ENCODE measurements at places on chromosomes 1 and 21. TPM values are rescaled to one million over a fixed set of nuclear protein-coding genes. Genes with fewer than 3 reads are reported as not detected.

The LCE3E gene
- total RNA-seq, result not detected

The TNFAIP8L2 gene
- total RNA-seq, result 17.9 TPM

The CIART gene
- total RNA-seq, result 4.4 TPM

The RYR2 gene
- total RNA-seq, result 0.13 TPM

The FAM163A gene
- not detected for total RNA-seq

DNA sequence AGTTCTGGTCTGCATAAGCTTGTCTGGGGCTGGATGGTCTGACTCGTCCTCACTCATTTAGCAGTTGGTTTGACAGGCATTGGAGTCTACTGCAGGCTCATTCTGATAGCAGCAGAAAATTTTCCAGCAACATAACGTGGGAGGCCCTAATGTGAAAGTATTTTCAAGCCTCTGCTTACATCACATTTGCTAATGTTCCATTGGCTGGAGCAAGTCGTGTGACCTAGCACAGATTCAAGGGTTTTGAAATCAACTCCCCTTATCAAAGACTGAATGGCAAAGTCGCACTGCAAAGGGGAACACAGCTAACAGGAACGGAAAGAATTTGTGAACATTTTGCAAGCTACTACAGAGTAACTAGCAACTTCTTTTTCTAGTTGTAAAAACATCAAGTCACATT is 2.3 kb upstream of the USH2A start:
- no peaks in the 10 kb centered on the region for H3K27me3 ChIP-seq
- H3K36me3 ChIP-seq, result no peaks in the 10 kb centered on the region
- no peak for DNase-seq
- no peak overlapping the region for H3K4me3 ChIP-seq
- no peaks in the 10 kb centered on the region for H3K4me1 ChIP-seq

GRCh38 chr1:47002211-47002610 is 21.3 kb upstream of the CYP4X1 start:
- H3K4me1 ChIP-seq, result no peaks in the 10 kb centered on the region
- no peak overlapping the region for H3K27ac ChIP-seq
- no peak for DNase-seq
- H3K36me3 ChIP-seq, result no peaks in the 10 kb centered on the region
- no peak overlapping the region for H3K4me3 ChIP-seq

- no peaks in the 10 kb centered on the region for H3K36me3 ChIP-seq
- no peak overlapping the region for H3K27ac ChIP-seq
- H3K27me3 ChIP-seq, result peaks cover 4% of the 10 kb centered on the region
- no peak for DNase-seq
These were observed 61.2 kb downstream of the DISP3 start for GRCh38 chr1:11539850-11540772.

DNA sequence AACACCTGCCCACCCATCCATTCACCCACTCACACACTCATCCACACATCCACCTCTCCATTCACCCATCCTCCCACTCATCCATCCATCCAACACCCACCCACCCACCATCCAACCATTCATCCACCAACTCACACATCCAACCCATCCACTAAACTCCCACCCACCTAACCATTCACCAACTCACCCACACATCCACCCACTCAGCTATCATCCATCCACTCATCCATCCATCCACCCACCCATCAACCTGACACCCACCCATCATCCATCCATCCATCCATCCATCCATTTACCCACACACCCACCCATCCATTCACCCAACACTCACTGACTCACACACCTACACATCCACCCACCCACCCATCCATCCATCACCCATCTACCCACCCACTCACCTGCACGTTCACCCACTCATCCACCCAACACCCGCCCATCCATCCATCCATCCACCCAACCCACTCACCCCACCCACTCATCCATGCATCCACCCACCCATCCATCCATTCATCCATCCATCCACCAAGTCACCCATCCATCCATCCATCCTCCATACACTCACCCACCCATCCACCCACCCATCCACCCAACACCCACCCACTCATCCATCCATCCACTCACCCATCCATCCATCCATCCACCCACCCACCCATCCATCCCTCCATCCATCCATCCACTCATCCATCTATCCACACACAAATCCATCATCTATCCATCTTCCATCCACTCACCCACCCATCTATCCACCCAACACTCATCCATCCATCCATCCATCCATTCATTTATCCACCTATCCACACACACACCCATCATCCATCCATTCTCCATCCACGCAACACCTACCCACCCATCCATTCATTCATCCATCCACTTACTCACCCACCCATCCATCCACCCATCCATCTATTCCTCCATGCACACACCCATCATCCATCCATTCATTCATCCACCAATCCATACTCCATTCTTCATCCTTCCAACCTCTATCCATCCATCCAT is 17.4 kb upstream of the PRDM16 start:
- H3K36me3 ChIP-seq, result no peaks in the 10 kb centered on the region
- no peak overlapping the region for H3K4me3 ChIP-seq
- H3K4me1 ChIP-seq, result no peaks in the 10 kb centered on the region
- no peak overlapping the region for H3K27ac ChIP-seq
- DNase-seq, result no peak
- H3K27me3 ChIP-seq, result peaks cover 12% of the 10 kb centered on the region

- DNase-seq, result no peak
- no peaks in the 10 kb centered on the region for H3K4me1 ChIP-seq
- no peak overlapping the region for H3K27ac ChIP-seq
- H3K4me3 ChIP-seq, result no peak overlapping the region
- no peaks in the 10 kb centered on the region for H3K36me3 ChIP-seq
- no peaks in the 10 kb centered on the region for H3K27me3 ChIP-seq
These were observed 16.5 kb upstream of the OVAAL start for GRCh38 chr1:180542113-180542837.

- no peaks in the 10 kb centered on the region for H3K36me3 ChIP-seq
- no peak overlapping the region for H3K27ac ChIP-seq
- no peaks in the 10 kb centered on the region for H3K27me3 ChIP-seq
- H3K4me1 ChIP-seq, result no peaks in the 10 kb centered on the region
- DNase-seq, result no peak
- no peak overlapping the region for H3K4me3 ChIP-seq
These were observed 254.0 kb downstream of the BRINP2 start for GRCh38 chr1:177424744-177425143.

DNA sequence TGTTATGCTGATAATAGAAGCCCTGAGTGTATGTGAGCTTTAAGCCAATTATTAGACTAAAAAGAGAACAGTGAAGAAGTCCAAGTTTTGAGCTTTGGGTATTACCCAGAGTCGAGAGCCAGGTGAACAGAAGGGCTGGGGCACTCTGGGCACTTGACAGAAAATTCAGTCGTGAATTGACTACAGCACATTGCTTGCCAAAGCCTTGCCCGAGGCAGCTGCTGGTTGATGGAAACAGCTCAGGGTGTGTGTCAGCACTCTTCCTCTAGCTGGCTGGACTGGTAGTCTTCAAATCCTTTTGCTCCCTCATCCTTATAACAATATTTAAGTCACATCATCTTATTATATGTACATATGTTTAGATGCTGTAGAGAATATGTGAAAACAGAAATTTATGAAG is 21.3 kb downstream of the PDE4B start:
- no peak overlapping the region for H3K27ac ChIP-seq
- no peak for DNase-seq
- no peaks in the 10 kb centered on the region for H3K27me3 ChIP-seq
- no peaks in the 10 kb centered on the region for H3K36me3 ChIP-seq
- no peaks in the 10 kb centered on the region for H3K4me1 ChIP-seq

- no peaks in the 10 kb centered on the region for H3K4me1 ChIP-seq
- no peaks in the 10 kb centered on the region for H3K27me3 ChIP-seq
- DNase-seq, result no peak
These were observed 139.1 kb upstream of the ZNHIT6 start for GRCh38 chr1:85847356-85847755.

DNA sequence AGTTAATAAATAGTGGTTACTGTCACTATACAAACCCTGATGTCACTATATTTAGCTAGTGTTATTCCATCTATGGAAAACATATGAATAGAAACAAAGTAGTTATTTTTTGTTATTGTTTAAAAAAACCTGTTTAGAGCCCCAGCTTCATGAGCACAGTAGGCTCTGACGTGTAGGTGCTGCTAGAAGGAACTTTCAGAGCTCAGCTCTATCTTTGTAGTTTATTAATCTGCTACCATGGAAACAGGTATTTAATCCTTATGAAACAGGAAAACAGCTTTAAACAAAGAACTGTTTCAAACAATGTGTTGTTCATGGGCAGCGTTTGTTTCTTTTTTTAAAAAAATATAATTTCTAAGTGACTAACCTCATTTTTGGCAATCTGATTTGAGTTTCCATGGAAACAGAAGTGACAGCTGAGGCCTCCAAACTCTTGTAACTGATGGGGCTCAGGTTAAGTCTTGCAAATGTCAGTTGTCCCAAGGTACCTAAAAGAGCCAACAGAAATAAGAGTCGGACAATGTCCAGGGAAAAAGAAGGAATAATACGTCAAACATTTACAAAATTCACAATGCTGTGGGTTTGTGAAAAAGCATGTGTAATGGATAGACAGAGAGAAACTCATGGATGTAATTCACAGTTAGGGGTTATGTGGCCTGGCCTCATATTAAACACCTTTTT is 162.0 kb upstream of the C21orf91 start:
- DNase-seq, result no peak
- no peak overlapping the region for H3K27ac ChIP-seq
- peaks cover 4% of the 10 kb centered on the region for H3K4me1 ChIP-seq

DNA sequence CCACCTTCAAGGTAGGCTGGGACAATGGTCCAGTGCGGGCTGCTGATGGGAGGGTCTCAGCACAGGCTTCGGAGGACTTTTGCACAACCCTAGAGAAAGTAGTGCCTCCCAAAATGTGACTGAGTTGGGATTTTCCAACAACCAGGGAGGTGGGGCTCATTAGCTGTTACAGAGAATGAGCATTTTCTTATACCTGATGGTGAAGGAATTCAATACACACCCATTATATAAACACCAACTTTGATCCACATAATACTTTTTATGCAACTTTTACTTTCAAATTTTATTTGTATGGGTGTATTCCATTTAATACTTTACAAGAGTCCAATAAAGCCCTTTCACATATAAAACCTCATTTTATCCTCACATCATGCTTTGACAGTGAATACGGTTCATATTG is 31.3 kb upstream of the RNF186 start:
- no peak overlapping the region for H3K27ac ChIP-seq
- peaks cover 17% of the 10 kb centered on the region for H3K4me1 ChIP-seq
- no peaks in the 10 kb centered on the region for H3K27me3 ChIP-seq
- no peak overlapping the region for H3K4me3 ChIP-seq

GRCh38 chr1:11948822-11949458 is 14.4 kb downstream of the PLOD1 start:
- no peak for DNase-seq
- no peaks in the 10 kb centered on the region for H3K27me3 ChIP-seq
- peaks cover 26% of the 10 kb centered on the region for H3K36me3 ChIP-seq
- H3K27ac ChIP-seq, result no peak overlapping the region

GRCh38 chr1:21050031-21050430 is 126.7 kb downstream of the EIF4G3 start:
- H3K4me3 ChIP-seq, result no peak overlapping the region
- no peaks in the 10 kb centered on the region for H3K36me3 ChIP-seq
- peaks cover 5% of the 10 kb centered on the region for H3K4me1 ChIP-seq
- no peak overlapping the region for H3K27ac ChIP-seq

DNA sequence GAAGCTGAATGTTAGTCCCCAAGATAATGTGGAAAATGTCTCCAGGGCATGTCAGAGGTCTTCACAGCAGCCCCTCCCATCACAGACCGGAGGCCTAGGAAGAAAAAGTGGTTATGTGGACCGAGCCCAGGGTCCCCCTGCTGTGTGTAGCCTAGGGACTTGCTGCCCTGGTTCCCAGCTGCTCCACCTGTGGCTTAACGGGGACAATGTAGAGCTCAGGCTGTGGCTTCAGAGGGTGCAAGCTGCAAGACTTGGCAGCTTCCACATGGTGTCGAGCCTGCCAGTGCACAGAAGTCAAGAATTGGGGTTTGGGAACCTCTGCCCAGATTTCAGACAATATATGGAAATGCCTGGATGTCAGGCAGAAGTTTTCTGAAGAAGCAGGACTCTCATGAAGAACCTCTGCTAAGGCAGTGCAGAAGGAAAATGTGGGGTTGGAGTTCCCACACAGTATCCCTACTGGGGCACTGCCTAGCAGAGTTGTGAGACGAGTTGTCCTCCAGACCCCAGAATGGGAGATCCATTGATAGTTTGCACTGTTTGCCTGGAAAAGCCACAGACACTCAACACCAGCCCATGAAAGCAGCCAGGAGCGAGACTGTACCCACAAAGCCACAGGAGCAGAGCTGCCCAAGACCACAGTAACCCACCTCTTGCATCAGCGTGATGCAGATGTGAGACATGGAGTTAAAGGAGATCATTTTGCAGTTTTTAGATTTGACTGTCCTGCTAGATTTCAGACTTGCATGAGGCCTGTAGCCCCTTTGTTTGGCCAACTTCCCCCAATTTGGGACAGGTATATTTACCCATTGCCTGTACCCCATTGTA is 204.9 kb downstream of the MRPL39 start:
- H3K4me3 ChIP-seq, result no peak overlapping the region
- no peak overlapping the region for H3K27ac ChIP-seq
- no peaks in the 10 kb centered on the region for H3K27me3 ChIP-seq
- H3K4me1 ChIP-seq, result no peaks in the 10 kb centered on the region
- no peak for DNase-seq
- H3K36me3 ChIP-seq, result no peaks in the 10 kb centered on the region

Measured in adrenal gland (tissue), 19 donors.